ENCODE measurements at places on chromosomes 4 and X.
A peak's percentile ranks its signal among the peaks of the same experiment; 100 is the strongest.

- DNase-seq, result no peak
These were observed 7.9 kb downstream of the HTRA3 start for GRCh38 chr4:8277356-8278008.

- DNase-seq, result no peak
These were observed 30.0 kb upstream of the GPR173 start for GRCh38 chrX:53018627-53019026.

DNA sequence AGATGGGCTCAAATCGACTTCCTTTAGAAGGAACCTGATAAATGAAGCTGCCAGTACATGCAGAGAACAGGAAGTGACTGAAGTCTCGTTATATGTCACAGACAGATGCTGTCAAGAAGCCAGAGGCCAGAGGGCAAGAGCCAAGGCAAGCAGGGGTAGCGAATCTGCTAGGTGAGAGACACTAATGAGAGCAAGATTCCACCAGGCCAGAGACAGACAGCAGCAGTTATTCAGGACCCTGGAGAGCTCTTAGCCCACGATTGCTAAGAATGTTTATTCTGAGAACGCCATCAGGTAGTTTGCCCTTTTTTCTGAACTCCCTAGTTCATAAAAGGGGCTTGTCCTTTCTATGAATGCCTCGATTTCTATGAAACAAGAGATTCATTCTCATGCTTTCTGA, 73.7 kb downstream of the BEND2 start:
- DNase-seq, result peak; percentile 11

DNA sequence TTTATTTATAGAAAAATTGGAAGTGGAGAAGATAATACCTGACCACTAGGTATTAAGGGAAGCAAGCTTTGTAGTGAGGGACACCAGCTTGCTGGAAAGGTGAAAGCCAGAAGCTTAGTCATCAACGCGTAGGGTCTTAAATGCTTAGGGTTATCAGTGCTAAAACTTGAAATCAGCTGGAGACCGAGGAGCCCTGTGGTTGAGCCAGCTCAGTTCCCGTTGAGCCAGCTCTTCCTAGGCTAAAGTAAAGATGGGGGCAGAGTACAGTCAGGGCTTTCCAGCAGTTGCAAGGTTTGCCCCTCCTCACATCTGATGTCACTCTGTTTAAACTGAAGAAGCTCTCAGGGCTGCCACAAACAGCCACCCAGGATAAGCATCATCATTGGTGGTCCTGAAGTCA, 240.7 kb downstream of the DCLK2 start:
- no peak for DNase-seq
